Bone marrow (tissue), 2 donors: ENCODE measurements at places on chromosomes 1 and 21.

- no peak for DNase-seq
Observed at GRCh38 chr1:119632841-119633240, 15.2 kb downstream of the ZNF697 start.

GRCh38 chr1:21490774-21491487, 18.3 kb upstream of the ALPL start:
- DNase-seq, result no peak

DNA sequence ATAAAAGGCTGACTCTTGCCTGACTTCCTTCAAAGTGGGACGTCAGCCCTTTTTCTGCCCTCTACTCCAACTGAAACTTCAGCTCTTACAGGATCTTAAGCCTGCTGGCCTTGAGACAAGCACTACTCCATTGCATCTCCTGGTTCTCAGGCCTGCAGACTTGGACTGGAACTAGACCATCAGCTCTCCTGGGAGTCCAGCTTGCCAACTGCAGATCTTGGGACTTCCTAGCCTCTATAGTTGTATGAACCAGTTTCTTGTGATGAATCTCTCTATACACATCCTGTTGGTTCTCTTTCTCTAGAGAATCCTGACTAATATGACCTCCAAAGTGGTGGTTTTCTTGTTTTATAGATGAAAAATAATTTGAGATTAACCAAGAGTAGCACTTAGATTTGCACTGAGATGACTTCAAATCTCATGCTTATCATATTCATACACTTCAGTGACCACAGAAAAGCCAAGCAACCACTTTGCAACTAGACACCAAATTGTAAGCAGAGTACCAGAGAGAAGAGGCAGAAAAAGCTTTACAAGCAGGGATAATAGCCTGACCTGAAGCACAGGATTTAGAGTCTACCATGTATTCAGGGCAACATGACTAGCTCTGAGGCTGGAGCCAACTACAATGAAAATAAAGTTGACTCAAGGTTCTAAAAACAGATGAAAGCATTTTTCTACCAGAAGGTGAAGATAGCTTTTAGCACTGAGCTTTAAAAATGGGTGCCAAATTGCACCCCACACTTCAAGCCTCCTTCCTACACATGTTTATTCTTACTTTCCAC, 661.3 kb upstream of the USP24 start:
- no peak for DNase-seq

- DNase-seq, result no peak
Observed at GRCh38 chr21:25589887-25590286, 17.4 kb downstream of the MRPL39 start.

DNA sequence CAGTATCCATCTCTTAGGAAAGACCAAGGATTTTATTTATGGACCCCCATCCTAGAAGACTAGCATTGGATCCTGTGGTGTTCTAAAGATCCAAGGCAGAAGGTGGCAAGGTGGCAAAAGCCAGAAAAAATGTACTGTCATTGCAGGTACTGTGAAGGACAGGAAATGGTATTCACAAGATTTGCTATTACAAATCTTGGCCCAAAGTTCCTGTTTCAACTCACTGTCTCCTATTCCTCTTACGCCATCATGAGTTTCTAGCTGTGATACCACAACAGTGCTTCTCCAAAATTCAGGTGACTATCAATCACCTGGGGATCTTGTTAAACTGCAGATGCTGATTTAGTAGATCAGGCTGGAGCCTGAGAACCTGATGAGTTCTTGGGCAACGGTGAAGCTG, 21.4 kb downstream of the ACP6 start:
- no peak for DNase-seq

GRCh38 chr1:156226782-156227181, 14.0 kb downstream of the PMF1 start:
- DNase-seq, result no peak

DNA sequence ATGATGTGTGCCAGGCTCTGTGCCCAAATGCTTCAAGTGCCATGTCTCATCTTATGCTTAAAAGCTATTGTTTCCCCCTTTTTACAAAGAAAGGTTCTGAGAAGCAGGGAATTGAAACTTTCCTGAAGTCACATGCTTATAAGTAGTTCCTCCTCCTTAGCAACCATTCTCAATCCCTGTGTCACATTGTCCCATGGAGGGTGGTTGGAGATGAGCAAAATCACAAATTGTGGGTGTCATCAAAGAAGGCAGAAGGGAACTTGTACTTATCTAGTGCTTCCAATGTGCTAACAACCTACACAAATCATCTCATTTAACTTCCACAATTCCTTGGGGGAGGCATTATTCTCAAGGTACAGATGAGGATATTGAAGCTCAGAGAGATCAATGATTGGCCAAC, 10.1 kb upstream of the ERICH3 start:
- no peak for DNase-seq

- peak; percentile 30 for DNase-seq
Observed at GRCh38 chr21:34807146-34807880, 138.5 kb downstream of the CLIC6 start.

GRCh38 chr1:2802421-2802961, 998 bp upstream of the TTC34 start:
- DNase-seq, result no peak

- DNase-seq, result no peak
Observed at GRCh38 chr1:206066479-206067171, 13.7 kb downstream of the RHEX start.
